Activated T-helper 1 cell treated with anti-CD3 and anti-CD28 coated beads, Interleukin-2, amount 50 U/mL, for 16 hours (primary cell): ENCODE measurements at places on chromosomes 2 and 18.

DNA sequence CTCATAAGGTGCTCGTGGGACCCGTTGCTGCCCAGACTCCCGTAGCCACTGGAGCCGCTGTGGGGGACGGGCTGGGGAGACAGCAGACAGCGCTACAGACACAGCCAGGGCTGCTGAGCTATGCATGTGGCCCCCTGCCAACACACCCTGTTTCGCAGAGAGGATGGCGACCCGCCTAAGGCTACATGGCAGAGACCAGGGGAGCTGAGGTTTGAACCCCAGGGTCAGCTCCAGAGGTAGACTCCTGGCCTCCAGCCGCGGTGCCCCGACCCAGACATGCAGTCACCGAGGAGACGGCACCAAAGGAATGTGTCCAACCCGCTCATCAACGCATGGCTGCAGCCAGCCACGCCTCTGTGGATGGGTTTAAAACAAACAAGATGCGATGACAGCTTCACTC is 21.0 kb upstream of the HES6 start:
- no peak for DNase-seq

- DNase-seq: no peak
These were observed 55.7 kb downstream of the ACSL3 start for GRCh38 chr2:222916229-222917197.

DNA sequence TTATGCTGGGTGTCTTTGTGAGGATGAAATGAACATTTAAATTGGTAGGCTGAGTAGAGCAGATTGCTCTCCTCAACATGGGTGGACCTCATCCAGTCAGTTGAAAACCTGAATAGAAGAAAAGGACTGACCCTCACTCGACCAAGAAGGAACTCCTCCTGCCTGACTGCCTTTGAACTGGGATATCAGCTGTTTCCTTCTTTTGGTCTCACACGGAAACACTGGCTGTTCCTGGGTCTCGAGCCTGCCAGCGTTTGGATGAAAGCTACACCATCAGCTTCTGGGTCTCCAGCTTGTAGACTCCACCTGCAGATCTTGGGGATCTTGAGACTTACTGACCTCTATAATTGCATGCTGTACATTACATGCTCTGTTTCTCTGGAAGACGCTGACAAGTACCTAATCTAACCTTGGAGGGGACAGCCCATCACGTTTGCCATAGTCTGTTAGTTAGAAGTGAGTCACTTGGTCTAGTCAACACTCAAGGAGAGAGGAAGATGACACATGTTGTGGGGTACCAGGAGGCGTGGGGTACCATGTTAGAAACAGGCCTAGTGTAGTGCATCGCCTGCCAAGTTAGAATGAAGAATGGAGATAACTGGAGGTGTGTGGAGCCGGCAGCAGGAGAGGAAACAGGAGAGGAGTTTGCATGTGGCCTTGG is 267.0 kb downstream of the MREG start:
- DNase-seq: no peak

- DNase-seq: no peak
These were observed 5.7 kb downstream of the NCKAP5 start for GRCh38 chr2:133562558-133562957.

GRCh38 chr2:215573496-215573895 is 137.6 kb upstream of the FN1 start:
- DNase-seq: no peak

DNA sequence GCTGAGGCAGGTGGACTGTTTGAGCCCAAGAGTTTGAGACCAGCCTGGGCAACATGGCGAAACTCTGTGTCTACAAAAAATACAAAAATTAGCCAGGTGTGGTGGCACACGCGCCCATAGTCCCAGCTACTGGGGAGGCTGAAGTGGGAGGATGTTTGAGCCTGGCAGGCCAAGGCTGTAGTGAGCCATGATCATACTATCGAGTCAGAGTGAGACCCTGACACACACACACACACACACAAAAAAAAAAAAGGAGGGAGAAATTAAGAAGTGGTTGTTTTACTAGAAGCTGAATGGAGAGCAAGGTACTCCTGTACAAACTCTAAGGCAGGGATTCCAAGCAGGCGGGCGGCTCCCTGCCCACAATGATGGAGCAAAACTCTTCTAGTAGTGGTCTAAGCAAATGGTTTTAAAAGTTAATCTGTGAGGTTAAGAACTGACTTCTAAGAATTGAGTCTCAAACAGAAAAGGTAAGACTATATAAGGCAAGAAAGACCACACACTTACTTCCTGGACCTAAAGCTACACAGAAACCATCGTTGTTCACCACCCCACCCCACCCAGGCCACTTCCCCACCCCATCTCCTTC is 2.6 kb downstream of the ANKRD44 start:
- no peak for DNase-seq

DNA sequence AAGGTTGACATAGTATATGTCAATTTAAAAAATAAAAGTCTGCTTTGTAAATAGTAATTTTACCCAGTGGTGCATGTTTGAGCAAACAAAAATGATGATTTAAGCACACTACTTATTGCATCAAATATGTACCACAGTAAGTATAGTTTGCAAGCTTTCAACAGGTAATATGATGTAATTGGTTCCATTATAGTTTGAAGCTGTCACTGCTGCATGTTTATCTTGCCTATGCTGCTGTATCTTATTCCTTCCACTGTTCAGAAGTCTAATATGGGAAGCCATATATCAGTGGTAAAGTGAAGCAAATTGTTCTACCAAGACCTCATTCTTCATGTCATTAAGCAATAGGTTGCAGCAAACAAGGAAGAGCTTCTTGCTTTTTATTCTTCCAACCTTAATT is 78.6 kb upstream of the CSRNP3 start:
- DNase-seq: no peak

GRCh38 chr18:46212398-46212797 is 108.2 kb downstream of the HAUS1 start:
- DNase-seq: no peak

- no peak for DNase-seq
These were observed 9.3 kb upstream of the AGBL5 start for GRCh38 chr2:27042159-27042661.
